ENCODE measurements at places on chromosomes 4 and X.

DNA sequence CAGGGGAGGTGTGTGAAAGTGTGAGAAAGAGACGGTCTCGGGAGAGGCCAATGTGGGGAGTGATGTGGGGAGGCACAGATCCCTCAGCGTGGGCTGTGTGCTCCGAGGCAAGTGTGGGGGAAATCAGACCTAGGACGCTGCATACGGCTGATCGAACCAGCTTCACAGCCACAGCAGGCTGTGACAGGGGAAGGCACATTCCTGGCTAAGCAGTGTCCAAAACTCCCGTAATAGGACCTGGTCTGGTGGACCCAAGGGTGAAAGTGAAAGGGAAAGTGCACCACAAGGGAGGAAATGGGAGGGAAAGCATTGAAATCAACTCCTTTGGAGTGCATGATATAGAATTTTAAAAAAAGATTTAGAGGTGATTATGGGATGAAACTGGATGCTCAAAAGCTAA lies 10.9 kb upstream of the RHOXF2 start:
- no peak for DNase-seq

DNA sequence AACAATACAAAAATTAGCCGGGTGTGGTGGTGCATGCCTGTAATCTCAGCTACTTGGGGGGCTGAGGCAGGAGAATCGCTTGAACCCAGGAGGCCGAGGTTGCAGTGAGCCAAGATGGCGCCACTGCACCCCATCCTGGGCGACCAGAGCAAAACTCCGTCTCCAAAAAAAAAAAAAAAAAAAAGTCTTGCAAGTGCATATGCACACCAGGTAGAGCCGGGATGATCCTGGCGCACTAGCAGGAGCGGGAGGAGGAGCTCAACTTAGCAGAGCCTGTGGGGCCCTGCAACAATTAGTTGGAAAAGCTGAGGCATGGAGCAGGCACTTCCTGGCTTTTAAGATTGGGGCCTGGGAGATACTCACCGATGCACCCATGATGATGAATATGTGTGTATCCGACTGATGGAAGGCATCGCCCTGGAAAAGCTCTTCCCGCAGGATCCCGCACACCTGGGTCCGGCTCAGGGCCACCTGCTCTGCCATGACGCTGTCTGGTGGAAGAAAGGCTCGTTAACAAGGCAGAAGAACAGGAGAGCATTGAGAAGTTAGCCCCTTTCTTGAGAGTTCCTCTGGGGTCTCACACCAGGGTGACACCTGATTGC lies 872 bp downstream of the G6PD start:
- no peak for DNase-seq

- no peak for DNase-seq
Observed at GRCh38 chr4:139564502-139564901, 8.5 kb upstream of the SETD7 start.

GRCh38 chr4:156559346-156559745 lies 412.3 kb downstream of the PDGFC start:
- DNase-seq = no peak

- DNase-seq = no peak
Observed at GRCh38 chrX:20693078-20693477, 426.4 kb upstream of the RPS6KA3 start.

GRCh38 chr4:1105067-1105466 lies 8.3 kb downstream of the RNF212 start:
- DNase-seq = no peak

DNA sequence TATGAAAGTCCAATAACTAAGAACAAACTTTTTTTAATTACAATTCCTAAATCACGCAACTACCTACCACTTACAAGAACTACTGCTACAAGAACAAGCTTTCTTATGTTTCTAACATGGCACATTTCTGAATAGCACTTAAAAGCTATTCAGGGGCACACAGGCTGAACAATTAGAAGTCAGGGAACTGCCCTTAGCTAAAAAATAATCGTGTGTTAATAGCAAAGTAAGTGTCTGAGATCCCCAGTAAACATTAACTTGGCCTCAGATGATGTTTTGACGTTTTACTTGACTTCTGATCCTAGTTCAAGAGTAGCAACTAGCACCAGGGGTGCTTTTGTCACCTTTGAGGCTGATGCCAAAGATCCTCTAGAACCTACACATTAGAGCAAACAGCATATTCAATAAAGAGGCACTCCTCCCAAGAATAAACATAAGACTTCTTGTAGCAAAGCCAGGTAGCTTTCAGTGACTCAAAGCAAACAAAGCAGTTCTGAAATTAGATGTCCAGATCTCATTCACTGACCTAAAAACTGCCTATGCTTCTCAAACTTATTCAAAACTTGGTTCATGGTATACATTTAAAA lies 16.2 kb downstream of the SPOCK3 start:
- DNase-seq = peak; percentile 37

- no peak for DNase-seq
Observed at GRCh38 chr4:183038436-183038835, 60.6 kb upstream of the WWC2 start.

DNA sequence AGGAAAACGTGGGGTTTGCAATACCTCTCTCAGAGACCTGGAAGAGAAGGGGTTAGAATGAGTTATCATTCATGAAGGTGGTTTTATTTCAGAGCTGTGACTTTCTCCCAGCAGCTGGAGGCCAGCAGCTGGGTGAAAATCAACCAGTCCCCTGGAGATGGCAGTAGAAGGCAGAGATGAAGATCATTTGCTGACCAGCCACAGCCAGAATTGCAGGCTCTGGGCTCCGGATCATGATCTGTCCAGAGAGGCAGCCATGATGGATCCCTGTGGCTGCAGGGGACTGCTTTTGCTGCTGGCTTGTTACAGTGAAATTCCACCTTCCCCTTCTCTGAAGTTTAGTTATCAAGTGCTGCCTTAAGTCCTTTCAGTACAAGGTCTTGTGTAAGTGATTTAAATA lies 46.9 kb upstream of the TAB3 start:
- DNase-seq = no peak

GRCh38 chr4:54058171-54058570 lies 6.2 kb downstream of the CHIC2 start:
- DNase-seq = no peak

GRCh38 chrX:124502166-124502565 lies 155.8 kb downstream of the SH2D1A start:
- DNase-seq = no peak

DNA sequence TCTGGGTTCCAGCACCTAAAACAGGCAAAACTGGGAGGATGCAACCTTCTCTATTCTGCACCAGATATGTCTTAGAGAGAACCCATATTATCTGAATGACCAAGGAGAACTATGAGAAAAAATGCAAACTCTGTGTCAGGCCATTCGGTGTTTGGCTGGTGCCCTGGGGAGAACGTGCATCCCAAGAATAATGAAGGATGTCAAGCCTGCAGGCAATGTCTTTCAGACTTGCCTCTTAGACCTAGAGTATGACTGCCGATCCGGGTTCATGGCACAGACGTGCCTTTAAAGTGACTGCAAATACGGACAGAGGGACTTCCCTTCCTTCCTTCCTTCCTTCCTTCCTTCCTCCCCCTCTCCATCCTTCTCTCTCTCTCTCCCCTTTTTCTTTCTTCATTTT lies 6.9 kb downstream of the XAGE1B start:
- DNase-seq = no peak

DNA sequence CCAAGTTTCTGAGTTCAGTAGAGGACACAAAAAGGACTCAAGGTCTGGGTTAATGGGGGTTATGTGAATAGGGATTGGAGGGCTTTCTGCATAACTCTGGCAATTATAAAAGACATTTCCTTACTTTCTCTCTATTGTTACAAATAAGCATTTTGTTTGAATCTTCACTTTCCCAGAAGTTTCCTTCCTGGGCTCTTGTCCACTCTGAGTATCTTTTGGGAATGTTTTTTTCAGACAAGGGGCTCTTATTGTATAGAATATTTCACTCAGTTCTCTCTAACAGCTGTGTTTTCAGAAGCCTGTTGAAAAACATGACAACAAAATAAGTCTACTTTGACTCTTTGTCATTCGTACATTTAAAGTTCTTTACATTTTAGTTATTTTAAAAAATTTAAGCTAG lies 57.6 kb upstream of the MAP9 start:
- no peak for DNase-seq

GRCh38 chrX:68018248-68019203 lies 414.8 kb downstream of the OPHN1 start:
- DNase-seq = no peak

DNA sequence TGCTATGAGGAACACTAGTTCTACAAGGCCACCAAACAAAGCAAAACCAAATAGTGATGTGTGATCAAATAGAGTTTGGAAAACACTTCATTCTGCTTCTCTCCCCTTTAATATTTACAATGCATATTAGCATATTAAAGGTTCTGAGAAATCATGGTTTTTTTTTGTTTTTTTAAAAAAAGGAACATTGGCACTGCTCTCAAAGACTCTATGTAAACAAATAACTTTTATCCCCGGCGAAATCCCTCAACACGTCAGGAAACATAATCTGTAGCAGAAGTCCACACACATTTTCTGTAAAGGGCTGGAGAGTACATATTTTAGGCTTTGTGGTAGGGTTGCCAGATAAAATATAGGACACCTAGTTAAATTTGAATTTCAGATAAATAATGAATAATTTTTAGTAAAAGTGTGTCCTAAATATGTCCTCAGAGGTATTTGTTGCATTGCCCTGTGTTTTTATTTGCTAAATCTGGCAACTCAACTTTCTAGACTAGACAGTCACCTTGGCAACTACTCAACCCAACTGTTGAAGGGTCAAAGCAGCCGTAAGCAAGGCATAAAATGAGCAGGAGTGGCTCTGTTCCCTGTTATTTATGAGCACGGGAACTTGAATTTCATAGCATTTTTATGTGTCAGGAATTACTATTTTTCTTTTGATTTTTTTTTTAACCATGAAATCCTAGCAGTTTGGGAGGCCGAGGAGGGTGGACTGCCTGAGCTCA lies 8.6 kb downstream of the SPATA4 start:
- DNase-seq = no peak

GRCh38 chr4:81651243-81651899 lies 179.7 kb upstream of the RASGEF1B start:
- no peak for DNase-seq

GRCh38 chr4:186651624-186652023 lies 72.0 kb downstream of the FAT1 start:
- peak; percentile 72 for DNase-seq

Data from NCI-H1105 (cell line).